ENCODE measurements at places on chromosomes 12 and 14.

DNA sequence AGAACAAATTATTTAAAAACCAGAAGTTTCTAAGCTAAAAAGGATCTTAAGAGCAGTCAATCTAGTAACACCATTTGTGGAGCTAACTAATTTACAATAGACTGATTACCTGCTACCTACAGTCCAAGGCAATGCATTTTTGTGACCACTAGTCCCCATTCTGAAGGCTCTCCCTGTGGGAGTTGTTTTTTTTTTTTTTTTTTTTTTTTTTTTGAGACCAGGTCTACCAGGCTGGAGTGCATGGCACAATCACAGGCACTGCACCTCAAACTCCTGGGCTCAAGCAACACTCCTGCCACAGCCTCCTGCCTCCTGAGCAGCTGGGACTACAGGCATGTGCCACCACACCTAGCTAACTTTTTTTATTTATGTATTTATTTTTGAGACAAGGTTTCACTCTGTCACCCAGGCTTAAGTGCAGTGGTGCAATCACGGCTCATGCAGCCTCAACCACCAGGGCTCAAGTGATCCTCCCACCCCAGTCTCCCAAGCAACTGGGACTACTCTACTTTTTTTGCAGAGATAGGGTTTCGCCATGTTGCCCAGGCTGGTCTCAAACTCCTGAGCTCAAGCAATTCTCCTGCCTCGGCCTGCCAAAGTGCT lies 3.9 kb downstream of the GNPTAB start:
- DNase-seq = no peak

GRCh38 chr12:92466391-92467305 lies 236.1 kb upstream of the PLEKHG7 start:
- DNase-seq = no peak

DNA sequence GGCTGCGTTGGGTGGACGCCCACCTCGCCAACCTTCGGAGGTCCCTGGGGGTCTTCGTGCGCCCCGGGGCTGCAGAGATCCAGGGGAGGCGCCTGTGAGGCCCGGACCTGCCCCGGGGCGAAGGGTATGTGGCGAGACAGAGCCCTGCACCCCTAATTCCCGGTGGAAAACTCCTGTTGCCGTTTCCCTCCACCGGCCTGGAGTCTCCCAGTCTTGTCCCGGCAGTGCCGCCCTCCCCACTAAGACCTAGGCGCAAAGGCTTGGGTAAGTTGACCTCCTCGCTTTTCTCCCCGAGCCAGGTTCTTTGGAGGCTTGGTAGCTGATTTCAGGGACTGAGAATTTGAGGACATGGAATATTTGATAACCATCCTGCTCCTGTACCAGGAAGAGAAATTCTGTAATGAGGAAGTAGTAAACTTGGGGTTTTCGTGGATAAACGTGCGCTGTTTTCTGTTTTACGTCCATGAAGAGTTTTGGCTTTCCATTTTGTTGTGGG lies 530 bp downstream of the APAF1 start:
- peak; percentile 9 for DNase-seq

- DNase-seq = no peak
These were observed 147.1 kb upstream of the MYL2 start for GRCh38 chr12:111067498-111067897.

DNA sequence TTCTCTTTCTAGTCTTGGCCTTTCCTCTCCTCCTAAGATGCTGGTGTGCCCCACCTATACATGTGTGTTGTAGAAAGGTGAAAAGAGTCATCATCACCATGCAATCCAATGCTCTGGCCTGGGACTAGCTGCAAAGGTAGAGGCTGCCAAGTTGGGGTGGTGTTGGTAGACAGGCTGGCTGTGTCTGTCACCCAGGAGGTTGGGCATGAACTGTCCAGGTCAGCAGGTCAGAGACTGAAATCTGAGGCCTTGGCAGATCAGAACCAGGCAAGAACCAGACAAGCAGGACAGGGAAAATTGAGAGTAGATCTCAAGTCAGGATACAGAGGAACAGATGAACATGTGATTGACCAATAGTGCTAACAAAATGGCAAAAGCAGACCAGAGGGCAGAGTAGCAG lies 26.2 kb downstream of the L2HGDH start:
- DNase-seq = no peak

- DNase-seq = no peak
These were observed 336.8 kb upstream of the RGS6 start for GRCh38 chr14:71595441-71595840.

GRCh38 chr14:90424075-90424474 lies 27.2 kb downstream of the CALM1 start:
- DNase-seq = no peak

DNA sequence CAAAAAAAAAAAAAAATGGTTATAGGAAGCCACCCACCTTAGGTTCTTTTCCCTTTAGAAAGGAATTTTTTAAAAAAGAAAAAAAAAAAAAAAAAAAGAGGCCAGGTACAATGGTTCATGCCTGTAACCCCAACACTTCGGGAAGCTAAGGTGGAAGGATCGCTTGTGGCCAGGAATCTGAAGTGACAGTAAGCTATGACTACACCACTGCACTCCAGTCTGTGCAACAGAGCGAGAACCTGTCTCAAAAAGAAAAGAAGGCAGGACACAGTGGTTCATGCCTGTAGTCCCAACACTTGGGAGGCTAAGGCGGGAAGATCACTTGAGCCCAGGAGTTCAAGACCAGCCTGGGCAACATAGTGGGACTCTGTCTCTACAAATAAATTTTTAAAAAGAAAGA lies 36.0 kb downstream of the SPTLC2 start:
- no peak for DNase-seq

GRCh38 chr14:72779679-72780078 lies 114.2 kb downstream of the DPF3 start:
- no peak for DNase-seq

GRCh38 chr12:57006809-57007475 lies 596 bp upstream of the ZBTB39 start:
- DNase-seq = no peak

GRCh38 chr12:13379531-13380188 lies 183.1 kb downstream of the EMP1 start:
- no peak for DNase-seq

- DNase-seq = no peak
These were observed 94.1 kb downstream of the SLC2A13 start for GRCh38 chr12:40011775-40012129.

DNA sequence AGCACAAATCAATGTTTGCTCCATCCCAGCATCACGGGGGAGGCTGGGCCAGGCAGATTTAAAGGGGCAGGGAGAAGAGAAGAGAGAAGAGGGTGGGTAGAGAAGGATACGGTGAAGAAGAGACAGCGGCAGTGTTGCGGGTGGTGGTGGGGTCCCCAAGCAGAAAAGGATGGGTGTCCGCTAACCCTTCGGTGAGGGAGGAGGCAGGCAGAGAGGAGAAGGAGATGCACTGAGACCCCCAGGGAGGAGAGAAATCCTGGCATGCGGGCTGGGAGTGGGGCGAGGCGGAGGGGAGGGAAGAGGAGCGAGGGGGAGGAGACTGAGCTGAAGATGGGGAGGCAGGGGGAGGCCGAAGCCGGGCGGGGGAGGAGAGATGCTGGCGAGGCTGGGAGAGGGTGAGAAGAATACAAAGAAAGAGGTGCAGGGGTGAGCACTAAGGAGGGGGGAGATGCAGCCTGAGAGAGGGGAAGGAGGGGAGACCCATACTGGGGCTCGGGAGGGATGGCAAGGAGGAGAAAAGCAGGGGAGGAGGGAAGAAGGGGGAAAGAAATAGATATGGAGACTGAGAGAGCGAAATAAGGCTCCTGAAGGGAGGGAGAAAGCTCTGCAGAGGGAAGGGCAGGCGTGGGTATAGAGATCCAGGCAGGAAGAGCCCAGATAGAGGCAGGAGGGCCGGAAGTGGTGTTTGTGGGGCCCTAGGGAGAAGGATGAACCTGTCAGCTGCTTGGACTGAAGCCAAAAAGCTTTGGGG lies at the start of gene JPH4:
JPH4 (minus strand) TSS at position 231 of the 751 bp plus-strand sequence. CDS start 1,337 bp downstream, outside the sequence.
- DNase-seq = no peak

DNA sequence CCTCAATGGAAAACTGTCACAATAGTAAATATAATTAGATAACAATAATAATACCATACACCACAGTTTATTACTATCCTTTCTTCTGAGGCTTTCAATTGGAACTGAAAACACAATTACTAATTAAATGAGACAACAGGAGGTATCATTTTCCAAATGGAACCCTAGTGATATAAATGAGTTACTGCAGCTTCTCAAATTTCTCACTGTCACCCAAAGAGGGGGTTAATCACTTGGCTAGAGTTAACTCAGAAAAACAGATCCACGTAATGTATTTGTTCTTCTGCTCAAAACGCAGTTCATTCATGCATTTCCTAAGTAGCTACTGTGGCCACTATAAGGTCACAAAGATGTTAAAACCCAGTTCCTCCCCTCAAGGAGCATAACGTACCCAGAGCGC lies 120.9 kb upstream of the FOXN3 start:
- no peak for DNase-seq

DNA sequence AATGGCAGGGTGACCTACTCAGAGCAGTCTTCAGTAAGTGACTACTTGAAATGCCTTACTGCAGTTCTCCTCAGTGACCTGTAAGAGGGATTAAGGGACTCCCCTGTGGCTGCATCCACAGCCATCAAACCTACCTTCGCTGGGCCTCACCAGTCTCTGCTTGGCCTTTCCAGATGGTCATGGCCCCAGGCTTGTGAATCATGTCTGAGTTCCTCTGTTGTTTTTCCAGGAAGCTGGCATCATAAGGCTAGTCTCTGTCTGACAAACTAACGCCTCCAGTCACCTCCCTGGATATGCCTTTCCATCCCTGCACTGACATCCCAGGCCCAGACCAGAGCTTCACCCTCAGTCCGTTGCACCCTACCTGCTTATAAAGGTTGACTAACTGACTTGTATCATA lies 14.0 kb downstream of the RNASE2 start:
- no peak for DNase-seq

DNA sequence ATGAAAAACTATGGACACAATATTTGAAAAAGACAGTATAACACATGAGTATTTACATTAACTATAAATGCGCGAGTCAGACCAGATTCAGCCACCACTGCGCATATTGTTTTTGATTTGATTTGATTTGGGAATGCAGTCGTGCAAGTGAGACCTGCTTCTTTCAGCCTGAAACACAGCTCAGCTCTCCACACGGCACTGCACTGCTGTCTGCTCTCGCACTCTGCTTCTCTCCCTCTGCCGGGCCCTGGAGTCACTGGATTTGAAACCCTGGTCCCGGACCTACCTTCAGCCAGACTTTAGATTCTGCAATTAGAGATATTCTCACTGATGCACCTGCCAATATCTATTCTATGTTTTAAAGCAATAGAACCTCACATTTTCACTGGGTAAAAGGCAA lies 143.9 kb upstream of the TMEM132C start:
- no peak for DNase-seq

GRCh38 chr12:22255097-22255496 lies 79.4 kb downstream of the ST8SIA1 start:
- DNase-seq = no peak

- no peak for DNase-seq
These were observed 6.9 kb downstream of the TNFRSF1A start for GRCh38 chr12:6334940-6335450.

- DNase-seq = no peak
These were observed 9.0 kb downstream of the SLC8B1 start for GRCh38 chr12:113325916-113326315.

GRCh38 chr12:19659086-19659485 lies 219.8 kb downstream of the AEBP2 start:
- no peak for DNase-seq

DNA sequence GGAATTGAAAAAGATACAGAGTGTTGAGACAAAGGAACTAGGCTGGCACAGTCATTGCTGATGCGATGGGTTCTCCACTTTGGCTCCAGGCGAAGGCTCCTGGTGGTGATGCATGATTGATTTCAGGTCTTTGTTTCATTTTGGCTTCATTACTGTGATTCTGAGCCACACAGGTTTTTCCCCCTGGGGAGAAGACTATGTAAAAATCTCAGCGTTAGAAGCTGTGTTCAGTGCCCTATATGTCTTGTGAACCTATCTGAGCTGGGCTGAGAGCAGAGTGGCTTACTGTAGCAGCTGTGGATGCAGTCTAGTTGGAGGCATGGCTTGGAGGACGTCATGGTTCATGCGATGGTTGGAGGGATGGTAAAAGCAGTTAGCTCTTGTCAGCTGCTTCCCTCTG lies 54.0 kb downstream of the GPATCH2L start:
- no peak for DNase-seq

GRCh38 chr14:32576088-32576795 lies 247.1 kb downstream of the AKAP6 start:
- peak; percentile 1 for DNase-seq

DNA sequence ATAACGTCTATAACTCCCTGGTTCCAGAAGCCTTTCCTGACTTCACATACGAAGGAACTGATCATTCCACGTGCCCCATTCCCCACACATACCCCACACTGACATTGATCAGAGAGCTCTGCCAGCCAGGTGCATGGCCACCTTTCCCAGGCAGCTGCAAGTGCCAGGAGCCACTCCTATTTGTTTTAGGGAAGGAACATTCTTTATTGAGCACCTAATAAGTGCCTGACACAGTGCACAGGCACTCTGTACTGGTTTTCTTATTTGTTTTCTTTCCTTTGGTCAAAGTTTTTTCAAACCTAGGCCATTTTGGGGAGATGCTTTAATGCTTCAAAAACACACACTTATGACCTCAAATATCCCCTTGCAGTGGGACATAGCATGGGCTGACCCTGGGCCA lies 50.0 kb downstream of the PITPNM2 start:
- DNase-seq = no peak

- DNase-seq = no peak
These were observed 423.3 kb upstream of the RGS6 start for GRCh38 chr14:71508901-71509300.

DNA sequence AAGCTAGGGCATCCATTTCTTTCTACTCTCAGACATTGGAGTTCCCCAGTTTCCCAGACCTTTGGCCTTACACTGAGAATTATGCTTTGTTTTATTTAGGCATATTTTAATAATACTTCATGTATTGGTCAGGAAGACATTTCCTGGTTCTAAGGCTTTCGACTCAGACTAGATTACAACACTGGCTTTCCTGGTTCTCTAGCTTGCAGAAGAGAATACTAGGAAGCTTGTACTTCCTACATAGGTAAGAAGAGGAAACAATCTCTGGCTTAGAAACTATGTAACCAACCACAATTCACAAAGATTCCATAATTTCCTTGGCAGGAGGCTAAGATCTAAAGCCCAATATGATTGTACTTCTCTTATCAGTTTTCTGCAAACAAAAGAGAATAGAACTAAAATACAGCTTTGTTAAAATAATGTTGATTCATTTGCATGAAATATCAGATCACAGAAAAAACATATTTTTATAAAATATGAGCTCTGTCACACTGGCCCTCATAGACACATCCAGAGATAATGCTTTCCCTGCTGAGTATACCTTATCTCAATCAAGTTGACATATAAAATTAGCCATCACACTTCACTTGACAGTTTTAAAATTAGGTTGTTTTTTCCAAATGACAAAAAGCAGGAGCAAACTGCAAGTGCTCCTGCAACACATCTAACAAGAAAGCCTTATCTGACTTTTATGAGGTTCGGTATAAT lies 30.5 kb downstream of the CLEC2D start:
- DNase-seq = no peak

DNA sequence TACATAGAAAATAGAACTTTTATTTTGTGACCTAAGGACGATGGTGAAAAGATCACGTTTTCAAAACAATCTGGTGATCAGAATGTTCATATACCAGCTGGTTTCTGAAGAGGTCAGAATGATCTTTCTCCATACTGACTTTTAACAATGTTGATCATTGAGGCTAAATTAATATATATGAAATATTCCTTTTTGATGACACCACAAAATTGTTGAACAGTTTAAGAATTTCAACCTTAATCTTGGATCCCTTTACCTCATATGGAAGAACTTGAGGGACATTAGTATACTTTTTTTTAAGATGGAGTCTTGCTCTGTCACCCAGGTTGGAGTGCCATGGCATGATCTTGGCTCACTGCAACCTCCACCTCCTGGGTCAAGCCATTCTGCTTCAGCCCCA lies 2.8 kb upstream of the REP15 start:
- no peak for DNase-seq

GRCh38 chr12:108313241-108313605 lies 25.9 kb downstream of the CMKLR1 start:
- DNase-seq = no peak
